Stimulated activated CD4-positive, alpha-beta T cell treated with anti-CD3 and anti-CD28 coated beads, Interleukin-1b, Interleukin-23, amount 100 ng/mL, for 24 hours (primary cell): ENCODE measurements at places on chromosomes 11 and 22.

GRCh38 chr11:21173476-21173875, 504.1 kb downstream of the NELL1 start:
- no peak for DNase-seq

DNA sequence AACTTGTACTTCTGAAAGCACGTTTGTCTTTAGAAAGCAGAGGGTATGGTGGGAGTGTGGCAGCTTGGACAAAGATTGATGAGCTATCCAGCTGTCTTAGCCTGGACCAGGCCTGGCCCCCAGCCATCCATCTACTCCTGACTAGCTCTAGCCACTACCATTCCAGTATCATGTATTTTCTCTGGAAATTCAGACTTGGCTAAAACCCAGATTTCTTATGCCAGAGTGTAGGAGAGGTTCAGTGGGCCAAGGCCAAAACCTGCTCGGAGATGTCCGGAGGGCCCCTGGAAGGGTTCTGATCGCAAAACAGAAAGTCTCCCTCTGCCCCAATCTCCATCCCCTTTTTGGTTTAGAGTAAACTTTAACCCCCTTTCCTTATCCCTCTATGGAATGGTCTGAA, 24.8 kb upstream of the MTCH2 start:
- DNase-seq, result no peak

- no peak for DNase-seq
Measured at GRCh38 chr11:123672568-123672967, 18.1 kb upstream of the SCN3B start.

GRCh38 chr11:2265396-2265795, 5.0 kb downstream of the ASCL2 start:
- DNase-seq, result no peak

DNA sequence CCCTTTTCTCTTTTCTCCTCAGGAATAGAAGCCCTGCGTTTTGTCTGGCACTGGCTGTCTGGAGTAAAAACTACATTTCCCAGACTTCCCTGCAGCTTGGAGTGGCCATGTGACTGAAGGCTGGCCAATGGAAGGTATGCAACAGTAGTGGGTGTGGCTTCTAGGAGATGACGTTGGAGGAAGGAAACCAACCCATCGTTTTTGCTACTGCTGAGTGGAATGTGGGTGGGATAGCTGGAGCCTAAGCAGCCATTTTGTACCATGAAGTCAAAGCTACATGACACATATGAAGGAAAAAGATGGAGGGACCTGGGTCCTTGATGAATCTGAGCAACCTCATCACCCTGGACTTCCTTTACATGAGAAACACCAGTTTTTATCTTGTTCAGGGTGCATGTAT, 19.6 kb downstream of the FGF3 start:
- DNase-seq, result no peak

- DNase-seq, result no peak
Measured at GRCh38 chr11:125494974-125495725, 915 bp downstream of the FEZ1 start.

DNA sequence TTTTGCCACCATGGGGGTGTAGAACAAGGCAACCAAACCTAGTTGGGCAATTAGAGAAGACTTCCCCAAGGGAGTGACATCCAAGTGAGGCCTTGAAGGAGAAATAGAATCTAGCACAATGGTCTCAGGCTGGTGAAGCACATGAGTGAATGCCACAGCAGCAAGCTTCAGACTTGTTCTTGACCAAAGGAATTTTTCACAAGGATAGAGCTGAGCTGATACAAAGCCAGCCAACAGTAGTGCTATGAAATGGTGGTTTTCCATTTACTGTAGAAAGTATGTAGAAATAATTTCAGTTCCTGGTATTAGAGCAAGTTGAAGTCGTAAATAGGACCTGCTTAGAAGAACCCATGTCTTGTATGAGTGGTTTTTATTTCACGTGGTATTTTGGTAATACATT, 148.3 kb upstream of the RASSF10 start:
- no peak for DNase-seq
